ENCODE measurements at places on chromosomes 12 and 14.

- no peak for DNase-seq
Observed at GRCh38 chr12:14694970-14695369, 1.4 kb downstream of the GUCY2C start.

DNA sequence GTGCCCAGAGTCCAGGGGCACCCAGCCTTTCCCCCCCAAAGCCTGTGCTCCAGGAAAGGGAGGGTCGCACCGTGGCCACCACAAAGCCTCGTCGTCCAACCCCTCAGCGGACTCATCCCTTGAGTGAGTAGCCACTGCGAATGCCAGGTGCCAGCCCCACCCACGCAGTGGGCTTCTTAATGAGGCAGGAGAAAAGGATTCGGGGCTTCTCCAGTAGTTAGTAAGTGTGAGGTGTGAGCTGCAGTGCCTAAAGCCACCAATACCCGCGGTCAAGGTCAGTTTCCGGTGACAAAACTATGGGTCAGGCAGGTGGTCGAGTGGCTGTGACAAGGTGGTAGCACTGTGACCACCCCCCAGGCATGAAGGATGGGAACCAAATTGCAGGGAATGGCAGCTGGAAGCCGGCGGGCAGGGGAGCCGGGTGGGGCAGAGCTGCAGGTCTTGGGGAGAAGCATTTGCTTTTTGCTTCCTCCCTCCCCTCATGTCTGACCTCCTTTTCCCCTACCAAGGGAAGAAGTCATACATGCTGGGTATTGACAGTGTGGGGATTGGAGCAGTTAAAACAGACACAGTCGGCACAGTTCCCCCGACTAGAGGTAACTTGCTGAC is 8.0 kb downstream of the RAN start:
- DNase-seq: no peak

GRCh38 chr14:28756884-28757570 is 9.6 kb upstream of the FOXG1 start:
- DNase-seq: no peak

- no peak for DNase-seq
Observed at GRCh38 chr14:104356020-104356737, 217.8 kb downstream of the KIF26A start.

DNA sequence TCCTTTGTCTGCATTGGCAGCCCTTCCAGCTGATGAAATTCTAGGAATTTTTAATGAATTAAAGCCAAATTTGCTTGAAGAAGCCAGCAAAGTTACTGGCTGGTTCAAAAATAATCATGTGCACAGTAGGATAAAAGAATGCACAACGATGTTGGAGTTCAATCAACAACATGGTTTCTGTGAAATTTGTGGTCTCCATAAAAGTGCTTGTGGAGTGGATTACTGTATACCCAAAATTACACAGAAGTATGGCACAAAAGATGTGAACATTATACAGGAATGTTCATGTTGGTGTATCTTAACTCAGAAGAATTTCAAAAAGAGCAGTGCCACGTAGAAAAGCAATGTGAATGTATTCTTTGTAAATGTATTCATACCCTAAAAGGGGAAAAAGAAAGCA is 105.0 kb upstream of the METAP2 start:
- no peak for DNase-seq
